Fibroblast of the aortic adventitia (primary cell): ENCODE measurements at places on chromosomes 3 and 15. TPM values are rescaled to one million over a fixed set of nuclear protein-coding genes. Genes with fewer than 3 reads are reported as not detected.

HYAL3 gene
- total RNA-seq: 1.2 and 3.1 TPM in 2 replicates

NDUFB5 gene
- total RNA-seq: 135 and 148 TPM in 2 replicates

PLCB2 gene
- 0.27 TPM in 1 of 2 replicates, not detected in the other for total RNA-seq

SHISA5 gene
- 60.4 and 107 TPM in 2 replicates for total RNA-seq

NPTN gene
- 55.4 and 72.6 TPM in 2 replicates for total RNA-seq

CPNE4 gene
- not detected in 2 replicates for total RNA-seq

ITIH4 gene
- 0.36 TPM in 1 of 2 replicates, not detected in the other for total RNA-seq

ROPN1 gene
- not detected in 2 replicates for total RNA-seq

PHLDB2 gene
- 61.9 and 79.2 TPM in 2 replicates for total RNA-seq

SATB1 gene
- total RNA-seq: 23.3 and 62.5 TPM in 2 replicates

IP6K1 gene
- 29.6 TPM in 2 replicates for total RNA-seq

WDR93 gene
- total RNA-seq: 0.09 and 0.49 TPM in 2 replicates

SEC22C gene
- 39.7 and 71.9 TPM in 2 replicates for total RNA-seq

TTBK2 gene
- total RNA-seq: 14.3 and 18.5 TPM in 2 replicates

SPINK8 gene
- total RNA-seq: not detected in 2 replicates
